ENCODE measurements at places on chromosomes 13 and 19.
A peak's percentile ranks its signal among the peaks of the same experiment; 100 is the strongest.

- DNase-seq: no peak
Measured at GRCh38 chr19:4354897-4355296, 11.5 kb downstream of the MPND start.

DNA sequence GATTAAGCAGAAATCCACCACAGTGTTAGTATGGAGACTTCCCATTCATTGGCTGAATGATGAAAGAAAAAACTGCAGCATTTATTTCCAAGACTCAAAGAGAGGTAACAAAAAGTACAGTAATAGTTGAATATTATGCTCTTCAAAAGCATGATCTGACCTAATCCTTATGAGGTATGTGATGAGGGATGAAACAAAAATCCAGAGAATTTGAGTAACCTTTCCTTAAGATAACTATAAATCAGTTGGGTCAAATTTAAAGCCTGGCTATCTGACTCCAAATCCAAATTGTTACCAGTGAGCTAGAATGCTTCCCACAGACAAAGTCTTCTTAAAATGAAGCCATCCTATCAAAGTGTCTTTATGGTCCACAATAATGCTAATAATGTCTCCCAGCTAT is 38.1 kb downstream of the NUFIP1 start:
- DNase-seq: no peak

- peak; percentile 39 for DNase-seq
Measured at GRCh38 chr13:43544011-43544410, 242.8 kb downstream of the ENOX1 start.

- DNase-seq: no peak
Measured at GRCh38 chr19:51331193-51331592, 10.7 kb downstream of the VSIG10L start.

- DNase-seq: no peak
Measured at GRCh38 chr13:33052506-33053280, 36.5 kb downstream of the KL start.

DNA sequence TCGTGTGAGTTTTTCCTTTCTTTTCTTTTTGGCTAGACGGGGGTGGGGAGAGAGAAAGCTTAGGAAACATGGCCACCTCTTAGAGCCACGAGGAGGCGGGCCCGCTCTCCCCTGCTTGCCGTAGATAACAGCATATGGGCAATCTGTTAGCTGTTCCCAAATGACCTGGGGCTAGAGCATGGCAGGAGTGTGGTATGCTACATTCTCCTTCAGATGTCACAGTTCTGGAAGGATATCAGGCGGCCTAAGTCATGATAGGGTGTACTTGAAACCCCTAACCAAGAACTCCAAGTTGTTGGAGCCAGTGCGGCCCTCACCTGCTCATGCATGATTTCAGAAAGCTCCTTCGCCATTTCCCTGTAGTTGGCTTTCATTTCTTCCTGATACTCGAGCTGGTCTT is 44.3 kb upstream of the SLC15A1 start:
- DNase-seq: peak; percentile 80

DNA sequence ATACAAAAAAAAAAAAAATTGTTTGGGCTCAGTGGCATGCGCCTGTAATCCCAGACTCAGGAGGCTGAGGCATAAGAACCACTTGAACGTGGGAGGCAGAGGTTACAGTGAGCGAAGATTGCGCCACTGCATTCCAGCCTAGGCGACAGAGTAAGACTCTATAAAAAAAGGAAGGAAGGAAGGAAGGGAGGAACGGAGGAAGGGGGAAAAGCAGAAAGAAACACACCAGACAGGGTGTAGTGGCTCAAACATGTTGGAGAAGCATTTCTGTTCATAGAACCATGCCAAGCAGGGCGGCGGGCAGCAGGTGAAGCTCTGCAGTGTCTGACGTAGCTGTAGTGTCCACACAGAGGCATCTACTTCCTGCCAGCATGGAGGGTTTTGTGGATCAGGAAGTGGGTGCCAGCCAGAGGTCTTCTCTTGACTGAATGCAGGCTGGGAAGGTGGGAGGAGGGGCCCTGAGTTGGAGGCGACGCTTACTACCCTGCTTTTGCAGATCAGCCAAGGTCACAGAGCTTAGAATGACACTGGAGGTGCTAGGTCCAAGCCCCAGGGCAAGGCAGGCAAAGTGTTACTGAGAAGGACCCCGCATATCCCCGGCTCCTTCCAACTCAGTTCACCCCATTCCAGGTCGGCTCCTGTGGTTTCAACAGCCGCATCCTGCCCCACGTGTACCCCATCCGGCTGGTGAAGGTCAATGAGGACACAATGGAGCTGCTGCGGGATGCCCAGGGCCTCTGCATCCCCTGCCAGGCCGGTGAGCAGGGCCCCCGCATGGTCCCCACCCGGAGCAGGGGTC is 11.6 kb upstream of the PGLS start:
- DNase-seq: peak; percentile 35

DNA sequence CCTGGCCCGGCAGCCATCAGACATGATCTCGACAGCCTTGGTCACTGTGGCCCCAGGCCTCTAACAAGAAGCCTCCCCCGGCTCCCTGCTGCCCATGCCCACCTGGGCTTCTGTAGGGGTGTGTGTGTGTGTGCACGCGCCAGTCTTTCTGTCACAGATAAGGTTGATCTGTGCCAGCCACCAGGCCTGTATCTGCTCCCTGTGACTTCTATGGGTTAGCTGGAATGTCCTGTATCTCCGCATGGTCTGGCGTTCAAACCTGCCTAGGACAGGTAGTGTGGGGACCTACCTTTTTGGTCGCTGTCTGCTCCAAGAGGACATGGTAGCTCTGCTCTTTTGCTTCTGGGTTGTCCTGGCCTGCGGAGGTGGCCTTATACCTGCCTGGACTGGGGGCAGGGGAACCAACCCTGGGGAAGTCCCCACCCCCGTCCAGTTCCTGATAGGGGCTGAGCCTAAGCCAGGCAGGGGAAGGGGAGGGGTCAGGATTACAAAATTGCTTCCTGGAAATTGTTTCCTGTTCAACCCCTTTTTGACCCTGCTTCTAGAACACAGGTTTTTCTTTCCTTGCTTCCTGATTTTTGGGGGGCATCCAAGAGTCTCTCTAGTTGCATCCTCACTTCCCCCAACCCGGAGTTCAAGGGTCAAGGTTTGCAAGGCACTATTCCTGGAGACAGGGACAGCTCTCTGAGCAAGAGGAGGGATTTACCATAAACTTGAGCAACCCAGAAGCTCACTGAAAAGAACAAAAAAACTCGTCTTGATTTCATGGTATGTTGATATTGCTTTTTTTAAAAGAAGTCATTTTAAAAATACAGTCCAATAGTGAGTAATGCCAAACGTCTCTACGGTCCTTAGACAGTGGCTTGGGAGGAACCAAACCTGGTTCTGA is at the start of gene LRG1:
Gene LRG1 (minus strand): TSS at position 344 of the 889 bp plus-strand sequence. CDS start 23 bp downstream, at position 321.
- DNase-seq: no peak

- peak; percentile 62 for DNase-seq
Measured at GRCh38 chr19:47063874-47064273, 15.4 kb upstream of the TMEM160 start.

GRCh38 chr19:2080336-2080988 is 15.7 kb downstream of the MOB3A start:
- DNase-seq: no peak

DNA sequence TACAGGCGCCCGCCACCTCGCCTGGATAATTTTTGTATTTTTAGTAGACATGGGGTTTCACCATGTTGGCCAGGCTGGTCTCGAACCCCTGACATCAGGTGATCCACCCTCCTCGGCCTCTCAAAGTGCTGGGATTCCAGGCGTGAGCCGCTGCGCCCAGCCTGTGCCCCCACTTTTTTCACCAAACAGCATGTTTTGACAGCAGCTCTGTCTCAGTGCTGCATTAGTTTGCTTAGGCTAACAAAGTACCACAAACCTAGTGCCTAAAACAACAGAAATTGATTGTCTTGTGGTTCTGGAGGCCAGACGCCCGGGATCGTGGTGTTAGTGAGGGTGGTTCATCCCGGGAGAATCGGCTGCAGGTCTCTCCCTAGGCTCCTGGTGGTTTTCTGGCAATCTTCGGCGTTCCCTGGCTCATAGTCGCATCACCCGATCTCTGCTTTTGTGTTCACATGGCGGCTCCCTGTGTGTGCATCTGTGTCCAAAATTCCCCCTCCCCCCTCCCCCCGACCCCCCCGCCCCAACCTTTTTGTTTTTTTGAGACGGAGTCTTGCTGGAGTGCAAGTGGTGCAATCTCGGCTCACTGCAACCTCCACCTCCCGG is 30.0 kb downstream of the MYH14 start:
- DNase-seq: no peak

DNA sequence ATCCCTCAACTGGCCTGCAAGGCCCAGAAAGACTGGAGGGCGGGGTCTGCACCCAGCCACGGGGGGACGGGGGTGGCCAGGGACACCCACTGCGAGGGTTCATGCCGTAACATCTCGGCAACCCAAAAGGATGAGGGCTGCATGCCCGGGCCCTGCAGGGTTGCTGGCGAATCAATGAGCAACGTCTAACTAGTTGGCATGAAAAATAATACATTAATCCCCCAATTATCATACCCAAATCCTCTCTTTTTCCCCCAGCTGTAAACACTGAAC is 232.2 kb downstream of the TUBA3C start:
- no peak for DNase-seq

- DNase-seq: no peak
Measured at GRCh38 chr19:23771316-23771715, 12.6 kb upstream of the ZNF681 start.

GRCh38 chr19:41711376-41712261 is 3.2 kb downstream of the CEACAM5 start:
- no peak for DNase-seq

DNA sequence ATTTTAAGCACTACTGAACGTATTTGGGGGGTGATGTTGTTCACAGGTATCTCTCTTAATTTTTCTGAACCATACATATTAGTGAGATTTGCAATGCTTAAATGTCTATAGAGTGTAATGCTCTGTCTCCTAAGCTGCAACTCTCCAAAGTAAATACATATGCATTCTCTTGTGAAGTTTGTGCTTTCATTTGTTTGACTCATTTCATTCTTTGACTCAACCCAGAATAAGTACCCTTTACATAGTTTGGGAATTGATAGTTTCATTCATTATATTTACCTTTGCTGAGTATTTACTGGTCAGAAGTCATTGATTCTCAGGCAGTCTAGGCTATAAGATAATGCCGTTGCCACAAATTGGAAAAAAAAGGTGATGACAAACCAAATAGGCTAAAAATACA is 406.9 kb downstream of the FGF9 start:
- no peak for DNase-seq

GRCh38 chr19:57288373-57288772 is 8.1 kb downstream of the ZNF460 start:
- DNase-seq: no peak

- peak; percentile 50 for DNase-seq
Measured at GRCh38 chr19:13012690-13013608, 17.7 kb downstream of the NFIX start.

DNA sequence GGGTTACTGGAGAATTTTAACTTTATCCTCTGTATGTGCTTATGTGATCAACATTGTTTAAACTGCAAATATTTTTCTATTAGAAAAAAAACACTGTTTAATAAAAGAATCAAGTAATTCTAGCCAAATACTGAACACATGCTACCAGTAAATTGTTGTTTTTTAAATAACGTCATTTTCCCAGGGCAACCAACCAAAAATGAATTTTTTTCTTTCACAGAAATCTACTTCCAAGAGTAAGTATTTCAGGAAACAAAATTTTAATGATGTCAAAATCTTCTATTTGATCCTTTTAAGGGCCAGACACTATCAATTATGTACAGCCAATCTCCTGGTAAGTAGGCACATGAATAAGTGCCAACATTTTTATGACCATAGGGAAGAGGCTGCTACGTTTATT is 57.1 kb downstream of the TUBGCP3 start:
- no peak for DNase-seq

GRCh38 chr19:18558202-18558555 is 509 bp downstream of the KXD1 start:
- no peak for DNase-seq

Measured in WERI-Rb-1 (cell line).